ENCODE measurements at places on chromosomes 2 and 18. TPM values are rescaled to one million over a fixed set of nuclear protein-coding genes. Genes with fewer than 3 reads are reported as not detected.

GRCh38 chr18:32730068-32730467, 42.8 kb downstream of the KLHL14 start:
- H3K4me3 ChIP-seq: no peak overlapping the region
- H3K27ac ChIP-seq: no peak overlapping the region
- DNase-seq: no peak
- no peaks in the 10 kb centered on the region for H3K4me1 ChIP-seq

GRCh38 chr2:5453220-5454050, 238.7 kb upstream of the SOX11 start:
- no peak overlapping the region for H3K27ac ChIP-seq
- H3K4me1 ChIP-seq: no peaks in the 10 kb centered on the region
- H3K4me3 ChIP-seq: no peak overlapping the region
- no peaks in the 10 kb centered on the region for H3K36me3 ChIP-seq
- DNase-seq: peak; percentile 31
- no peaks in the 10 kb centered on the region for H3K27me3 ChIP-seq

DNA sequence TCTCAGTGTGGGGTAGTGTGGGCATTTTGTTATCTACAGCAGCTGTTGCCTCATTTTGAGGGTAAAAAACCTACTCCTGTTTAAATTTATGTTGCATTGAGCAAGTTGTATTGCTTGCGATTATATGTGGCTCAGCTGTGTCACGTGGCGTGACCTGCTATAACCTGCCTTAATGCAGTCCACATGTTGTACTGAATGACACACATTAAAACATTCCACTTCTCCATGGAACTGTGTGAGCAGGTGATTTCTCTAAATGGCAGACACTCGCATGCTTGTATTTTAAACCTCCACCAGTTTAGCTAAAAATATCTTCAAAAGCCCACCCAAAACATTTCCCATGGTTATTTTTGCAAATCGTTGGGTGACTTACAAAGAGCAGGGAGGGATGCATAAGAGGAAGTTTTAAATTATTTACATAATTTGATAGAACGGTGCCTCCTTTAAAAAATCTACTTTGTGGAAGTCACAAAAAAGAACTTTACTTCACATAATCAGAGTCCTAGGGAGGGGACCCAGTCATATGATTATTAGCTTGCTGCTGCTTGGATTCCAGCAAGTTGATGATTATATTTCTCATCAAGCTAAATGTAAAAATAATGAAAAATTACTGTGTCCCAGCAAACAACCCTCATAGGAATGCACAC, 163.3 kb upstream of the ZEB2 start:
- no peaks in the 10 kb centered on the region for H3K27me3 ChIP-seq
- DNase-seq: no peak
- H3K4me3 ChIP-seq: no peak overlapping the region
- H3K27ac ChIP-seq: no peak overlapping the region
- H3K36me3 ChIP-seq: no peaks in the 10 kb centered on the region

Gene LYPD6
- polyA plus RNA-seq: 0.49 TPM

DNA sequence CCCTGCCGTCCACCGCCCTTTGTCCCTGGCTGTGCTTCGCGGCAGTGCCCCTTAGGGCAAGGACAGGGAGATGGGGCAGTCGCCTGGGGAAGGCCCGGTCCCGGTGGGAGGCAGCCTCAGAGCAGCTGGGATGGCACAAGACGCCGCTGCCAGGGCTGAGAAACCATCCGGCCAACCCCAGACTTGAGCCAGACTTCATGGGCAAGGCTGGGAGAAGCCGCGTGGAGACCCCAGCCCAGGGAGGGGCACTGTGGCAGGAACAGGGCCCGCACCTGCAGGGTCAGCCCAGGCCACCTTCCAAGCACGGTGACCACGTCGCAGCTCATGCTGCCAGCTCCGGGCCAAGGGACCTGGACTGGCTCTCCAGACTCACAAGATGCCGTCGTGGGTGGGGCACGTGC, 84.0 kb downstream of the NFATC1 start:
- no peak overlapping the region for H3K4me3 ChIP-seq
- H3K27me3 ChIP-seq: no peaks in the 10 kb centered on the region
- H3K27ac ChIP-seq: no peak overlapping the region
